AG08395 (cell line): ENCODE measurements at places on chromosomes 13 and 19.

DNA sequence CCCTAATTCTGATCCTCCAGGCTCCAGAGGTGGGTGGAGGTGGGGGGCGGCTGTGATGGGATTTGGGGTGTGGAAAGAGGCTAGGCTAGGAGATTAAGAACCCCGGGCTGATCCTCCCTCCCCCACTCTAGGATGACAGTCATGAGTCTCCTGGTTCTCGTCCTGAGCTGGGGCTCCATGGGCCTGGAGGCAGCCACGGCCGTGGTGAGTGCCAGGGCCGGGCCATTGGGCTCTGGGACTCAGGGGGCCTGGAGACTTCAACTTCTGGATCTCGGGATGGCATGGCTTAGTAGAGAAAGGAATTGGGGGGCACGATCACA is 13.9 kb downstream of the TTYH1 start:
- no peak for DNase-seq

DNA sequence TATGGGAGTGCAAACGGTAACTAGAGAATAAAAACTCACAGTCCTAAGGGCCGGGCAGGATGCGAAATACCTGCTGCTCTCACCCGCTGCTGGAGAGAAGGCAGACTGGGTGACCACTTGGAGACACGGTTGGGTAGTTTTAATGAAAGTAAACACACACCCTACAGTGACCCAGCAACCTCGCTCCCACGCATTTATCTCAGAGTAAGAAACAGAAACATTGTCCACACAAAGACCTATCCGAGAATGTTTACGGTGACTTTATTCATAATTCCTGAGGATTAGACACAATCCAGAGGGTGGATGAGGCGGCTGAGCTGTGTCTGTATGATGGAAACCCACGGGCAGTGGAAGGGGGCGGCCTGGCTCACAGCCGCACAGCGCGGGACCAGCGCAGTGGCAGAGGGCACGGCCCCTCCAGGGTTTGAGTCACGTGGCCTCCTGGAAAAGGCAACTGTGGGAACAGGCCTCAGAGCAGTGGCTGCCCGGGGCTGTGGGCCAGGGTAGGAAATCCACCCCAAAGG is 73.5 kb upstream of the C13orf46 start:
- no peak for DNase-seq

- DNase-seq = peak; percentile 82
Observed at GRCh38 chr13:98315466-98315865, 138.4 kb upstream of the RNF113B start.

- DNase-seq = no peak
Observed at GRCh38 chr13:78875792-78876580, 217.0 kb upstream of the OBI1 start.

DNA sequence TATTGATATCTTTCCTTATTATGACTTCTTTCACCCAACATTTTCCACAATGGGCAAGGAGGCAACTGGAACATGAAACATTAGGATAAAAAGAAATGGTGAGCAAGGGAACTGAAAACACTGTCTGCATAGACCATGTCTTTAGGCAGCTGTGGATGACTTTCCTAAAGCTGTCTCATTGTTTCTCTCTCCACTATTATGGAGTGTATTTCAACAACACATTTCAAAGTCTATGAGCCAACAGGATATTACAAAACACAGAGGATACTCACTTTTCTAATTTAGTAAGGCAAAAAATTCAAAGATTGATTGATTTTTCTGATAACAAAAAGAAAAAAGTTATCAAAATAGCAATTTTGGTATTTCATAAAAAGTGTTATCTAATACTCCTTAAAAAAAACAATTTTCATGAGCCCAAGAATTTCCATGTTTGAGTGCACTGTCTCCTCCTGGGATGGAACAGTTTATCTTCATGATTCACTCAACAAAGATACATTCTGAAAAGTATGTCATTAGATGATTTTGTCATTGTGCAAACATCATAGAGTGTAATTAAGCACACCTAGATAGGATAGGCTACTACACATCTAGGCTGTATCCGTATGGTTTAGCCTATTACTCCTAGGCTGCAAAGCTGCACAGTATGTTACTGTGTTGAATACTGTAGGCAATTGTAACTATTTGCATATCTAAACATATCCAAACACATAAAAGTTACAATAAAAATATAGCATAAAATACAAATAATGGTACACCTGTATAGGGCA is 1568.4 kb downstream of the SLITRK5 start:
- no peak for DNase-seq
